ENCODE measurements at places on chromosomes 5 and 9.

DNA sequence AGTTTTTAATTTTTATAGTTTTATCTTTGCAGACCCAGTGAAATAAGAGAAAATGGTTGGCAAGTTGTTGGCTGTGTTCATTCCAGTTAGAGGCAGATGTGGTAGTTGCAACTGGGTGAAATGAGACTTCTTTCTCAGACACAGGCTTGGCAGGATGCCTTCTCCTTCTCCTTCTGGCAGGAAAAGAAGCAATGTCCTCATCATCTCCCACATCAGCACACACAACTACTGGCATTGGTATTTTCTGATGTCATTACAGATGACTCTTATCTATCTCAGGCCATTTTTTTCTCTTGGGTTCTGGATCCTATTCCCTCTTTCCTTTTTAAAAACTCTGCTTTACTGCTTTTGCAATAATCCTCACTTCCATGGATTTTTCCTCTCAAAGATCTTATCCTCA is 103.3 kb upstream of the EDIL3 start:
- DNase-seq, result no peak

- no peak for DNase-seq
These were observed 104.1 kb upstream of the ZNF462 start for GRCh38 chr9:106758911-106759310.

GRCh38 chr9:6611865-6612264 is 33.7 kb downstream of the GLDC start:
- DNase-seq, result no peak

- DNase-seq, result no peak
These were observed 269.8 kb downstream of the NR3C1 start for GRCh38 chr5:143133721-143134120.

DNA sequence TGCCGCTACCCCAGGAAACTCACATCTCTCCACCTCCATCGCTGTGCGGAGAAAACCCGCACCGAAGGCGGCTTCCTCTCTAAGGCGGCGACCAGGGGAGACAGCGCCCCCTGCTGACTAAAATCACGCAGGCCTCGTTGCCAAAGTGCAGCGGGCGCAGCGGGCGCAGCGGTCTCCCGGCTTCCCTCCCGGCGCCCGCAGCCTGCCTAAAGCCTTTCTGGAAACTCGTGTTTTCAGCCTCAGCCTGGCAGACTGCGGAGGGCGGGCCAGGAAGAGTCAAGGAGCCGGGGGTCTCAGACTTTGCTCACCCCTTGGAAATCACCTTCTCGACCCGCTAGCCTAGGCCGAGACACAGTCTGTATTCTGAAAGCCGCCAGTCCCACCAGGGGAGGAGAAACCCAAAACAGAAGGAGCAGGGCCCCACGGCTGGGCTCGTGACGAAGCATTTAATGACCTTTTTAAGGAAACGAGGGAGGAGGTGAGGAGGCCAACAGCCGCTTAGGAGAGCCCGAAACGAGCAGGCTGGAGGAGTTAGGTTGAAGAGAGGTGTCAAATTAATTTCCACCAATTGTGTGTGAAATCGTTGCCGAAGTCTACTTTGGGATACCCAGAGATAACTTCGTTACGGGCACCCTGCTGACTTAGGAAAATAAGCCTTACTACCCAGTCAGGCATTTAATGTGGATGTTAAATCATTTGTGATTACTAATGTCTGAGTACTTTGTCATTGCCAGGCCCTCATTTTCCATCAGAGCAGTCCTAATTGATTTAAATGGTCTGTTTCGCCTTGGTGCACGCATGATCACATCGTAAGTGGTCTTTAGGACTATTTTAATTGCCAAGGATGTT is 7.3 kb upstream of the FOXB2 start:
- peak; percentile 8 for DNase-seq

- no peak for DNase-seq
These were observed 2.4 kb upstream of the RNF145 start for GRCh38 chr5:159211729-159212174.

GRCh38 chr5:142312399-142312798 is 12.4 kb downstream of the SPRY4 start:
- no peak for DNase-seq

DNA sequence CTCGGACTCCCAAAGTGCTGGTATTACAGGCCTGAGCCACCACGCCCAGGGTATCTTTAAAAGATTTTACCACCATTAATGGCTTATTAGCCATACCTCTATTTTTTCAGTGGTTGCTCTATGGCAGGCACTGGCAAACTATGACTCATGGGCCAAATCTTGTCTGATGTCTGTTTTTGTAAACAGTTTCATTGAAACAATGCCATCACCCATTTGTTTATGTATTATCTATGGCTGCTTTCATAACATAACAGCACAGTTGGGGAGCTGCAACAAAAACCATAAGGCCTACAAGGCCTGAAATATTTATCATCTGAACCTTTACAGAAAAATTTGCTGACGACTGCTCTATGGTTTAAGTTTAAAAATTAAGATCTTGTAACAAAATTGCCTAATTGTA is 66.8 kb downstream of the SLC38A9 start:
- no peak for DNase-seq

GRCh38 chr5:33973271-33973670 is 11.2 kb downstream of the SLC45A2 start:
- no peak for DNase-seq

- DNase-seq, result no peak
These were observed 894 bp downstream of the LRRTM2 start for GRCh38 chr5:138874241-138874640.

- DNase-seq, result no peak
These were observed 472.1 kb upstream of the TNC start for GRCh38 chr9:115590011-115590410.

- peak; percentile 49 for DNase-seq
These were observed 1.7 kb upstream of the CNTRL start for GRCh38 chr9:121073038-121073437.

DNA sequence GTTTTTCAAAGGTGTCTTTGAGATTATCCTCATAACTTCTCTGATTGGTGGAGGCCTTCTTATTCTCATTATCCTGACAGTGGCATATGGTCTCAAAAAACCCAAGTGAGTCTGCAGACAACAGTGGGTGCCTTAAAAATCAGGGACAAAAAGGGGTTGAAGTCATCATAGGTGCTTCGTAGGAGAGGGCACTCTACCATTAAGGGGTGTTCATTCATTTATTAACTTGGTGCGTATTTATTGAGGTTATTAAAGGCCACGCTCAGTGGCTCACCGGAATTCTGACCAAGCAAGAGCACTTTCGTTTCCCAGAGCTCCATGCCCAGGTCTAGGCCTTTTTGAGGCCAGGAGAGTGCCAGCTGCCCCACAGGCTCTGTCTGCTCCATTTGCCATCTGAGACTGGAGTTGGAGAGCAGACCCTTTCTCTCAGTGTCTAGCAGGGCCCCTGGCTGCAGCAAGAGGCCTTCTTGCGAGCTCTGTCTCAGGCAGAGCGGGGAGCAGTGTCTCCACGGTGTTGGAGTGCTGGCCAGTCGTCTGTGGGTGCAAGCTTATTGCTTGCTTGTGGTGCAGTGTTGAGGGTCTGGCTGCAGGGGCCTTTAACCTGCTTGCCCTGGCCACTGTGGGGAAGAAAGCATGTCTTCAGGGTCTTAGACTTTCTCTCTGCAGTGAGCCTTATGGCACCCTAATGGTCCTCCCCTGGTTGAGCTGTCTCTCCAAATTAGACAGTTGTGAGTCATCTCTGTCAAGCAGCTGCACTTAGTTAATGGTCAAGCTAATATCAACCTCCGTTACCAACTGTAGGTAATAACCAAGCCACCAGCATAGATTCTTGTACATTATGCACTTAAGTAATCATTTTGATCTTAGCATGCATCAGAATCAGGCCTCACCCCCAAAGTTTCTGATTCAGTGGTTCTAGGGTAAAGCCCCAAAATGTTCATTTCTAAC is 62.6 kb downstream of the IL31RA start:
- no peak for DNase-seq

GRCh38 chr9:69346596-69347390 is 21.8 kb downstream of the ENTREP1 start:
- no peak for DNase-seq

GRCh38 chr9:109295221-109296130 is 25.4 kb downstream of the EPB41L4B start:
- no peak for DNase-seq

DNA sequence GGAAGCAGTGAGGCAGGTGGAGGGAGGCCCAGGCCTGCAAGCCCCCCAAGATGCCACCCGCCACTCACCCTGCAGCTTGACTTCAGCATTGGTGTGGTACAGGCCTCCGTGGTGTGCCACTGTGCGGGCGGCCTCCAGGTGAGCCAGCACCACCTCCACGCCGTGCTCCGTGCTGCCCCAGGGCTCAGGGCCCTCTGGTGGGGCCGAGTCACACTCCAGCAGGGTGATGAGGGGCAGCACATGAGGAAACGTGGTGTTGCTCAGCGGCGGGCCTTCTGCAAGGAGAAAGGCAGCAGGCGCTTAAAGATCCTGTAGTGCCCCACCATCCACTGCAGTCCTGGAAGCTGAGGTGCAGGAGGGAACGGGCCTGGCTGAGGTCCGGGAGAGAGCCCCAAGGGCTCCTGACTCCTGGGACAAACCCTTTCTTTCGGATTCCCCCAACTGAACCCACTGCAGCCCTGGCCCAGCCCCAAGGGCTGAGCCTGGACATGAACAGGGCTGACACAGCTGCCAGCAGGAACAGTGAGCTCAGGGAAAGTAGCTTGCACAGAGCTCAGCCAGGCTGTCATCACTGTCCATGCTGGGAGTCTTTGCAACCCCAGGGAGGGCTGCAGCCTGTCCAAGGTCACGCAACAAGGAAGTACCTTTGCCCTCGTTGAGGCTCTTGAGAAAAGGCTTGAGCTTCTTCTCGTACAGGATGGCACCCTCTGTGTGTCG is 4.7 kb upstream of the TOR2A start:
- DNase-seq, result no peak

- DNase-seq, result no peak
These were observed 207.9 kb upstream of the SLC27A6 start for GRCh38 chr5:128757196-128757959.

DNA sequence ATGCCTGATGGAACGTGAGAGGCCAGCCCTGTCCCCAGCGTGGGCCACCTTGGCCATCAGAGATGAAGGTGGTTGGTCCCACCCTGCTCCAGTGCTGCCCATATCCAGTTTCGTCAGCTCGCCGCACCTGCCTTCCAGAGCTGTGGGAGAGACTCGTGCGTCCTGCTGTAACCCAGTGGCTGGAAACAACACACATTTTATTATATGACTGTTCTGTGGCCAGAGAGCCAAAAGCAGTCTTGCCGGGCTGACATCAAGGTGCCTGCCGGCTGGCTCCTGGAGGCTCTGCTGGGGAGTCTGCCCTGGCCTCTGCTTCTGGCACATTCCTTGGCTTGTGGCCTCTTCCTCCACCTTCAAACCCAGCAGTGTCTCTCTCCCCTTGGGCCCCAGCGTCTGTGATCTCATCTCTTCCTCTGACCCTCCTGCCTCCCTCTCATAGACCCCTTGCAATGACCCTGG is 94.7 kb downstream of the RXRA start:
- no peak for DNase-seq

- no peak for DNase-seq
These were observed 8.8 kb upstream of the TENT4A start for GRCh38 chr5:6704361-6704851.

GRCh38 chr9:137333016-137333671 is 31.1 kb upstream of the NRARP start:
- DNase-seq, result no peak

GRCh38 chr9:90958328-90958727 is 156.7 kb downstream of the SYK start:
- DNase-seq, result no peak

Data from NAMALWA (cell line).